Activated T-cell treated with anti-CD3 and anti-CD28 coated beads for 1 hour (primary cell): ENCODE measurements at places on chromosomes 6 and 20.

- DNase-seq: no peak
Measured at GRCh38 chr20:37185686-37186085, 6.3 kb upstream of the MROH8 start.

- no peak for DNase-seq
Measured at GRCh38 chr20:14342918-14343317, 5.5 kb upstream of the FLRT3 start.

DNA sequence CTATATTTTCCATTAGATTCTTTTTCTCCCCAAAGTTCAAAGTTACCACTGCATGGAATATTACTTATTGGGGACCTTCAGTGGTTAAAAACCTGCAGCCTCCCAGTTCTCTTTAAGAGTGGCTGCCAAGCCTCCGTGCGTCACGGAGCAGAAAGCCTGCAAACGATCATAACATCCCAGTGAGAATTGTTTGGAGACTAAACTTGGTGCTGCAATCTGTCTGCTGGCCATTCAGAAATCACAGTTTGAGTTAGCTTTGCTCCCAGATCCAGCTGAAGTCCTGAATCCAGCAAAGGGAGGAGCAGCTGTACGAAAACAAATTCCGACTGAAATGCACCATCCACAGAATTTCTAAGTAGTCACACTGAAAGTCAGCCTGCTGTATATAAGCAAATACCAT lies 213.5 kb upstream of the PDE10A start:
- DNase-seq: no peak

GRCh38 chr6:157563611-157564284 lies 182.8 kb downstream of the ZDHHC14 start:
- DNase-seq: no peak

DNA sequence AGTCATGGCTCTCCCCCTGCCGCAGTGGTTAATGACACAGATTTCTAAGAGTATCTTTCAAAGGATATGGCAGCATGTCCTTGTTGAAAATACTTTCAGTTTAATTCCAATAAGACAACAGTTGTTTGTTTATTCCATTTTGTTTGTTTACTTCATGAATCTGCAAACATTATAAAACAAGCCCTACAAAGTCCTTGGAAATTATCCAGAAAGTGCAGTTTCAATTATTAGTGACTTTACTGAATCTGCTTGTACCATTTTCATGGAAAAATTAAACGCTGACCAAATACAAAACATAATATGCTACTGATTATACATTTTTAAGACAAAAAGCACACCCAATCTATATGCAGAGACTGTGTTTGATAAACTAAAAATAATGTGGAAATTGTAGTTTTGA lies 3.3 kb downstream of the HEY2 start:
- no peak for DNase-seq

DNA sequence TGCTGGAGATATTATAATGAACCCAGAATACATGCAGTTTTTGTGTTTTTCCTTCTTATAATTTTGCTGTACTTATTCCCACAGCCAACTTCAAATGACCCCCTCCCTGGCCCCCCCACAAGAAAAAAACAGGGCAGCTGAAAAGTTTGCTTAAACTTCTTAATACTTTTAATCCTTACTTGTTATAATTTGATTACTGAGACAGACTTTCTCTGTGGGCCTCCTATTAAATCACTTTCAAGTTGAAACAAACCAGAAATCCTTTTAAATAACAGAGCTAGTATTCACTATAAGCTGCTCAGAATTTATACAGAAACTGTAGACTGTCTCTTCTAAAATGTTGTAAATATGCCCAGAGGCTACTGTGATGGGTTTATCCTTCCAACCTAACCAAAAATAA lies 106.3 kb downstream of the CENPW start:
- DNase-seq: no peak

DNA sequence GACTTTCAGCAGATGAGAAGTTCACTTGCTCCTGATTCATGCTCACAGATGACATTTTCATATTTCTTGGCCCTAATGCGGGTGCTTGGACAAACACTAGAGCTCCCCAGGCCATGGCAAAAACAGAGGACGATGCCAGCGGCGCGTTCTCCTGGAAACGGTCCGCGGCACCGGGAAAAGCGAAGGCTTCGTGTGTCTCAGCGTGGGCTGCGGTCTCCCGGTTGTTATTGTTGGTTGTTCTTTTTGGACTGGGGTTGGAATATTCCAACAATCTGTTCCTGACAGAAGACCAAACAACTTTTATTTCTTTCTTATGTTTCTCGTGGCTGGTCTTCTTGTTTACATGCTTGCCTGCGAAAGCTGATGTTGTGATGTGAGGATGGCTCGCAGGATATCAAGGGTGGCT lies 46.8 kb upstream of the NEDD9 start:
- DNase-seq: no peak

DNA sequence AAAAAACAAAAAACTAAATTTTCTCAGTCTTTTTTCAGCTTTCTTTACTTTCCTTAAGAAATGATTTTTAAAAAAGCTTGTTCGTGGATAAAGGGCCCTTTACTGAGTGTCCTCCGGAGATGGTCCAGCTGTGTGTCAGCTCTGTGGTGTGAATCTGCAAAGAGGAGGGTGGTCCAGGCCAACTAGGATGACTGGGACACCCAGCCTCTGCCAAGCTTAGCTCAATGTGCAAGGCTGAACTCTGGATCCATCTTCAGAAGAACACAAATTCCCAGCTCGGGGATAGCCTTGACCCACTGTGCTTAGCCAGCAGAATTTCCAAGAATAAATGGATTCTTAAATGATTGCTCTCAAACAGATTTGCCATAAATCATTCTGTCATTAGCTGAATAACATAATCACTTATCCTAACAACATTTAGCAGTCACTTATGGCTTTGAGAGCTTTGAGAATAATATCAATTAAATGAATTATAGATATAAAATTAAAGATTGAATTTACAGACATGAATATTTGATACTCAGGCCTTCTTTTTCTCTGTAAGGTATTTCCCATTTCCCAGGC lies 14.2 kb upstream of the CALHM5 start:
- no peak for DNase-seq

DNA sequence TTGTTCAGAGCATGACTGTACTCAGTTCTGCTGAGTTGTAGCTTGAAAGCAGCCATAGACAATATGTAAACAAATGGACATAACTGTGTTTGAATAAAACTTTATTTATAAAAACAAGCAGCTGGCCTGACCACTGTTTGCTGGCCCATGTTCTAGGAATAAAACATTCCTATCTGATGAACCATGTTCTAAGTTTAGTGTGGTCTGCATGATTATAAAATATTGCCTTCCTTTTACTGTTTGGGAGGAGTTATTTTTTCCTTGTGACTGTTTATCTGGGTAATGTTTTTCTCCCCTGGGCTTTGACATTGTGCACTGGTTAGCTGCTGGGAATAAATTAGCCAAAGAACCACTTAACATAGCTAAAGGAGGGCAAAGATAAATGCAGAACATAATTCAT lies 55.1 kb downstream of the CDS2 start:
- DNase-seq: no peak

DNA sequence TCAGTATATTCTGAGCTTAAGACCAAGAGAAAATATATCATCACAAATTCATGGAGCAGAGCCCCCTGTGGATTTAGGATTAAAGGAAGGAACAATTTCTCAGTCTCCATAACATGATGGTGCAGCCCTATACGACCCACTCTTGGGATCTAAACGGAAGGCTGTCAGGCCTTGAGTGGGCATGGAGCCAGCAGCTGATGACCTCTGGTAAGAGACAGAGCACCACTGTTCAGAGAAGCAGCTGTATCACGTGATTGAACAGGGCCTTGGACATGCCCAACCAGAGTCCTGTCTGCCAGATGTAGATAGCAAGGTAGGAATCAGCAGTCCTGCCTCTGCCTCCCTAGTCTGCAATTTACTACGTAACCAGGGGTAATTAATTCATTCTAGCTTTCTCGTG lies 259.4 kb upstream of the POU3F2 start:
- no peak for DNase-seq

DNA sequence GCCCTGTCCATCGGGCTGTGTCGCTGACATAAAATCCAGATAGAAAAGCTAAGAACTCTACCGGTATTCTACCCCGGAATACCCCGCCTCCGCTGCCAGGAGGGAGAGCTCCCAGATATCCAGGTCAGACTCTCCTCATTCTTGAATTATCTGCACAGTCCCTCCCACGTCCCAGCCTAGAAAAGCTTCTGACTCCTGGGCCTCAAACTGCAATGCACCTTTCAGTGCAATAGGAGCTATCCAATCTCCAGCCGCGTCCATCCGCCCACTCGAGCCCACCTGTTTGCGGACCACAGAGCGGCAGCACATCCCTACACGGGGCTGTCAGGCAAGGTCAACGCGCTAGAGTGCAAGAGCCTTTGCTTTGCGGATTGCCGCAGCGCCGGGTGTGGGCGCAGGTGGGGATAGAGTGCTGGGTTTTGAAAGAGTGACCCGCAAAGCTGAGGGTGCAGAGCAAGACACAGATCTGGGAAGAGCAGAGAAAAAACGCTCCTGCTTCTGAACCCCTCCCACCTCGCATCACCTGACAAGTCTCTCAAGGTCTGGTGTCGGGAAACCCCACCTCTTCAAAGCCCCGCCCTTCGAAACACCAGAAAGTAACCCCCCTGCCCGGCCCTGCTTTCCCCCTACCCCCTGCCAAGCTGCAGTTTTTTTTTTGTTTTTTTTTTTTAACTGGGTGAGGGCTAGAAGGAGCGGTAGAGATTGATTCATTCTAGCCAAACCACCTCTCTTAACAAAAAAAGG lies 1.3 kb downstream of the TAPBP start:
- peak; percentile 73 for DNase-seq

DNA sequence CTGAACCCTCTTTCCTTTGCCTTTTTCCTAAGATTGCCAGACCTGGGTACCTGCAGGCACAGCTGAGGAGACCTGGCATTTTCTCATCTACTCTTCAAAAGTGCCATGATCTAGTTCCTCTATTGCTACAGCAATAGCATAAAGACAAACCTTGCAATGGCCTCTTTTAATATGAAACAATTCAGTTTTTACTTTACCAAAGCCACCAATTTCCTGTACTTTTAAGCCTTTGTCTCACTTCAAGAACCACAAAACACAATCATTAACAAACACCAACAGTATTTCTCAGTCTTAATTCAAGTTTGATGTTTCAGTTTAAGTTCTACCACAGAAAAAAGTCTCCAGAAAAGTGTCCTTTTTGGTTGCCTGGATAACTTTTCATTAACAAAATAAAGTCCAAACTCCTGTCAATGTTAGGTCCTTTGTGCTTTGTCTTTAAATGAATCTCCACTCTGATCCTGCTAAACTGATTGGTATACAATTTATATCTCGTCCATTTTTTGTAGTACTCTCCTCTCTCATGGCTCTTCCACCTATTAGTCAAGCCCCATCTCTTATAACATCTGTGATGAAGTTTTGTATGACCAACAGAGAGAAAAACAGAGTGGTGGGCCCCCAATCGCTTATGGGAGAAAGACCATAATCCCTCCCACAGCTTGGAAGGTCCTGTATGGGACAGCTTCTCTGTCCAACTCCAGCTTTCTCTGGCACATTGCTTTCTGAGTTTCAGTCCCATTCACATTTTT lies 50.5 kb upstream of the THEMIS start:
- no peak for DNase-seq

GRCh38 chr20:12093057-12093796 lies 175.5 kb downstream of the BTBD3 start:
- no peak for DNase-seq

- no peak for DNase-seq
Measured at GRCh38 chr6:129501740-129502660, 208.0 kb downstream of the ARHGAP18 start.

- no peak for DNase-seq
Measured at GRCh38 chr6:130965656-130966055, 97.4 kb downstream of the EPB41L2 start.

DNA sequence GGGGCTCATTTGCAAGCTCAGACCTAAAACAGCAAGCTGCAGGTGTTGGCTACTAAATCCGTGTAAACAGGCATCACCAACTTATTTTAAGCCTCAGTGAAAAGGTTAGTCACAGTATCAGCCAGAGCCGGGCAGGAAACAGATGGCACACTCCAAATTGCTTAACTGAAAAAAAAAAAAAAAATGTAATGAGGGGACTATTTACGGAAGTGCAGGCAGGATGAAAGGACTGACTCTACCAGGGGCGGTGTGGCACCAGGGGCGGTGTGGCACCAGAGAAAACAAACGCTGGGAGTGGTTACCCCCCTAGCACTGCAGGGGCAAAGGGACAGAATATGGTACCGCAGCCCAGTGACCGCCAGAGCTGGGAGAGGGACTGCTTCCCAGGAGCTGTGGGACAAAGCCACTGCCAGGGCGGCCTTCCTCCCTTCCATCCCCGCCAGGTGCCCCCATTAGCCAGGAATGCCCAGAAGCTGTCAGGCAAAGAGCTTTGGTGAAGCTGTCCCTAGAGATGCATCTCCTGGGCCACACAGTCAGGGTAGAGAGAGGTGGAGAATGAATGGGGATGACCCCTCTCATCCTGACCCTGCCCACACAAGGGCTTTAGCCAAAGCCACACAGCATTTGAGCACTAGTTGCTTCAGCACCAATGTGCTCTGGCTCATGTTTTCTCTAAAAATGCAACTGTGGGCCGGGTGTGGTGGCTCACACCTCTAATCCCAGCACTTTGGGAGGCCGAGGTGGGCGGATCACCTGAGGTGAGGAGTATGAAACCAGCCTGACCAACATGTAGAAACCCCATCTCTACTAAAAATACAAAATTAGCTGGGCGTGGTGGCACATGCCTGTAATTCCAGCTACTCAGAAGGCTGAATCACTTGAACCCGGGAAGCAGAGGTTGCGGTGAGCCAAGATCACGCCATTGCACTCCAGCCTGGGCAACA lies 39.6 kb upstream of the GFOD1 start:
- peak; percentile 8 for DNase-seq

- no peak for DNase-seq
Measured at GRCh38 chr6:89214197-89214596, 3.0 kb downstream of the GABRR1 start.

- DNase-seq: no peak
Measured at GRCh38 chr6:147212622-147213021, 8.4 kb downstream of the STXBP5 start.

DNA sequence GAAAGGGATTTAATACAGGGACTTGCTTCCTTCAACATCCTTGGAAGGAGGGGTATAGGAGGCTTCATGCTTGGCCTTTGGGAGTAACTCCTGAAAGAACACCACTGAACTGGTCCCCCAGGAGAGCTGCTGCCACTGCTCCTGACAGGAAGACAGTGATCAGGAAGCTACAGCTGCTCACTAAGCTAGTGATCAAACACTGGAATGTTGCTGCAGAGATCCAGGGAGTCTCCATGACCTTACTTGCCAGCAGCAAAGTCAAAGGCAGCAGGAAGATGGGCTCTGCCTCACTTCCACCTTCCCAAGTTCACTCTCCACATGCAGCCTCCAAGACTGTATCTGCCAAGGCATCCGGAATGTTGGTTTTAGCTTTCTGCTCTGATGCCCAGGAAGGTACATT lies 31.8 kb downstream of the PIM1 start:
- DNase-seq: no peak

DNA sequence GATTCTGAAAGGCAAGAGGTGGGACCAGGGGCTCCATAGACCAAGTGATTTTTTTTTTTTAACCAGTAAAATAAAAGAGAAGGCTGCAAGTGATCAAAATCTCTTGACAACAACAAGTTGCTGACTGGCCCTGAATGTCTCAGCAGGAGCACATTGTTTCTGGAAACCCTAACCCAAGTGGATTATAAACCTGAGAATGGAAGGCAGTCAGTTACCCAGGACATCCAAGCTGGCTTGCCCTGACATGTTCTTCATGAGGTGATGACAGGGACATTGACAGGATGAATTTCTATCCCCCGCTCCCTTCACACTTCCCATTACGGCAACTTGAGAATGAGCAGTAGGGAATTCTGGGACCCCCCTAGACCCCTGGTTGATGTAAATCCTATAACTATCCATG lies 49.6 kb upstream of the RIPOR2 start:
- no peak for DNase-seq
